ENCODE measurements at places on chromosomes 2 and 18.

DNA sequence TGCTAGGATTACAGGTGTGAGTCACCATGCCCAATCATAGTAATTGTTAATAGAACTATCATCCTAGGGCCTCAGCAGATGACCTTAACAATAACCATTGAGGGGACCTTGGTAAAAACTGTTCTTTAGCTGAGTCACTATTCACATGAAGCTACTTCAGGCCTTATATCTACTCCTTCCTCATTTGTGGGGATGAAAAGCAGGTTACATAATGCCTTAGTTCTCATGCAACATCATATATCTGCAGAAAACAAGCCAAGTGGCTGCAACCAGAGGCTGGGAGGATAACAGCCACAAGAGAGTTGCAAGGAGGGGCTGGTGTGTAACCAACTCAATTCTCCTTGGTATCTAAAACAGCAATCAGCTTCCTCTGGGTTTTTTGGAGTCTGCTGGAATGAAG lies 445.4 kb downstream of the NBAS start:
- no peak for DNase-seq

DNA sequence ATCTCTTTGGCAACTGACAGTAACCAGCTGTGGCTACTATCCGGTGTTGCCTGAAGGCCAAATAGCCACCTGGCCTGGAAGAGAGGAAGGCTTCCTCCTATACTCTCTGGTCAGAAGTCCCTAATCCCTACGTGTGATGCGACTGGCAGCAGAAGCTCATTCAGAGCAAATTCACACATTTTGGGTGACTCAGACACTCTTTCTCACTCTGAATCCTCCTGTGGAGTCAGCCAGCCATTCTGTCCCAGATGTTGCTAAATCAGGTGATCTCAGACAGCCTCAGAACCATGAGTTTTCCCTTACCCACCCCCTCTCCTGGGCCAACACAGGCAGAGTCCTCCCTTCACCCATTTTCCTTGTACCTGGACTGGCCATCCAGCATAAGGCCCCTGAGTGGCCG lies 34.7 kb downstream of the CFAP53 start:
- no peak for DNase-seq

DNA sequence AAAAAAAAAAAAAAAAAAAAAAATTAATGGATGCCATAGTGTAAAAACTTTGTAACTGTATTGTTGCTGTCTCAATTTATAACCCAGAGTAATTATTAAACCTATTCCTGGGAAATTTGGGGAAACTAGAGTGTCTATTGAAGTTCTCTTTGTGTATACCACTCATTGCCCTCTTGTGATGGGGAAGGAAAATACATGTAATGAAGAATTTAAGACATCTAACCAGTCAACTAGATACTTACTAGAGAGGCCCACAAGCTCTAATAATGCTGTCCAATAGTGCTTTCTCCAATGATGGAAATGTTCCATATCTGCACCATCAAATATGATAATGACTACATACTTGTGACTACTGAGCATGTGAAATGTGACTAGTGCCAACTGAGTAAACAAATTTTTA lies 168.5 kb upstream of the SLC39A10 start:
- no peak for DNase-seq

DNA sequence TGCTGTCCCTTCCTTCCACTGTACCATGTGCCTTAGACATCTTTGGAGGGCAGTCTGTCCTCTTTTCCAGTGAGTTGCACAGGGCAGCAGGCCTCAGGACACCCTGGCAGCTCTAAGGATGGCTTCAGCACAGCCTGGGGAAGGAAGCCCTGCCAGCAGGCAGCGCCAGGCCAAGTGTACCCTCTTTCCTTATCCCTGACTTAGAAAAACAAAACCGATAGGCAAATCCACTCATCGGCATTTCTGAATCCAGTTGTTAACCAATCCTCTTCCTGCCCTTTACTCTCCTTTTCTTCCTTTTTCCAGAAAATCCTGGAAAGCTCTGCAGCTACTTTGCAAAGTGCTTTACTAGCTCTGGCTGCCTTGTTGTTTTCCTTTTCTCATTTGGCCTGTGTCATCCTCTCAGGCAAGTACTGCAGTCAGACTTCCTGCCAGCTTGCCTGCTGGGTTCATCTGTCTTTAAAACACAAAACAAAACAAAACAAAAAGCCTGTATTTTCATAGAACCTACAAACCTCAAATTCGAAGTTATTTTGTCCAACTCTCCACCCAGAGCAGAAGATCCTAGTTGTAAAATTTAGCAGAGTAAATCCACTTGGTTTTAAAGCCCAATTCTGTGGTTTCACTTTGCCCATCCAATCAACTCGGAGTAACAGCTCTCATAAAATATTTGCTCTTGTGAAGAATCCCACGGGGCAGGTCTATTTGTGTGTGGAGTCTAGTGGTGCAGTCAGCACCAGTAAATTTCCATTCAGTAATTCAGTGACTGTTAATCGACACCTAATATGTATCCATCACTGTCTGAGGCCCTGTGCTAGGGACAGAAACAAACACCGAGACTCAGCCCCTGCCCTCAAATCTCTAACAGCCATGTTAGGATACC lies 45.2 kb downstream of the PCBP1 start:
- no peak for DNase-seq

DNA sequence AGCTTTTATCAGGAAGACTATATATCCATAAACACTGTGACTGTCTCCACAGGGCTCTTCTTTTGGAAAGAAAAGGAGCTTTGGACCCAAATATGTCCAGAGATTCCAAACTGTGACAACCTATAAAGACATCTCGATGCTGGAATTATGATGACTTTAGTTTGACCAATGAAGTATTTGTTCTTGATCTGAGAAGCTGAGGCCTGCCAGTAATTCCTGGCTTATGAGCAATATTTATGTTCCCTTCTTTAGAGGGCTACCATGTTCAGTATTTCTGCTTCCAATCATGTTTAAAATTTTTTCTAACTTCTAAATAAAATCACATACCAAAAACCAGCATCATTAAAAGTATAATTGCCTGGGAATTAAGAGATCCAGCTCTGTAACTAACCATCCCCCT lies 41.1 kb downstream of the FEZ2 start:
- DNase-seq = no peak

DNA sequence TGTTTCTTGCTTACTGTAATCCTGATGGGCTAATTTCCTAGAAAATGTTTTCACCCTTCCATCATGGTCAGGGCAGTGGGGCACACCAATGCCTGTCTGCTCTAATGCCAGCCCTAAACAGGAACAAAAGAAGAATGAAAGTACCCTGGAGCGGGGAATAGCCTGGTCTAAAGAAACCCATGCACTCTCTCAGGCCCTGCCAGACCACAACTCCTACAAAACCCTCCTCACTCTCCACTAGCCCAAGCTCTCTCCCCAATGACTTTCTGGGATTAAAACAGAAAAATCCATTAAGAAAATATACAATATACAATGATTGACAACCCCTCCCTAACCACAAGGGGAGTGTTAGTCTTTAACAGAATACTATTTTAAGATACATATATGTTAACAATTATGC lies 67.6 kb downstream of the AAK1 start:
- no peak for DNase-seq

Measured in stimulated activated CD4-positive, alpha-beta T cell treated with anti-CD3 and anti-CD28 coated beads, Interleukin-1b, Interleukin-23, amount 100 ng/mL, for 1 hour (primary cell).